HepG2 (cell line): ENCODE measurements at places on chromosomes 5 and 9. TPM values are rescaled to one million over a fixed set of nuclear protein-coding genes. Genes with fewer than 3 reads are reported as not detected.

EIF4EBP3 gene
- total RNA-seq, result 1.7 and 1.9 TPM in 2 replicates

- no peaks in the 10 kb centered on the region for H3K36me3 ChIP-seq
- H3K4me3 ChIP-seq, result no peak overlapping the region
- no peak for DNase-seq
- H3K27me3 ChIP-seq, result no peaks in the 10 kb centered on the region
These were observed 140.8 kb upstream of the CLINT1 start for GRCh38 chr5:157999696-158000095.

NTMT1 gene
- 51.0 and 53.8 TPM in 2 replicates for total RNA-seq

DNA sequence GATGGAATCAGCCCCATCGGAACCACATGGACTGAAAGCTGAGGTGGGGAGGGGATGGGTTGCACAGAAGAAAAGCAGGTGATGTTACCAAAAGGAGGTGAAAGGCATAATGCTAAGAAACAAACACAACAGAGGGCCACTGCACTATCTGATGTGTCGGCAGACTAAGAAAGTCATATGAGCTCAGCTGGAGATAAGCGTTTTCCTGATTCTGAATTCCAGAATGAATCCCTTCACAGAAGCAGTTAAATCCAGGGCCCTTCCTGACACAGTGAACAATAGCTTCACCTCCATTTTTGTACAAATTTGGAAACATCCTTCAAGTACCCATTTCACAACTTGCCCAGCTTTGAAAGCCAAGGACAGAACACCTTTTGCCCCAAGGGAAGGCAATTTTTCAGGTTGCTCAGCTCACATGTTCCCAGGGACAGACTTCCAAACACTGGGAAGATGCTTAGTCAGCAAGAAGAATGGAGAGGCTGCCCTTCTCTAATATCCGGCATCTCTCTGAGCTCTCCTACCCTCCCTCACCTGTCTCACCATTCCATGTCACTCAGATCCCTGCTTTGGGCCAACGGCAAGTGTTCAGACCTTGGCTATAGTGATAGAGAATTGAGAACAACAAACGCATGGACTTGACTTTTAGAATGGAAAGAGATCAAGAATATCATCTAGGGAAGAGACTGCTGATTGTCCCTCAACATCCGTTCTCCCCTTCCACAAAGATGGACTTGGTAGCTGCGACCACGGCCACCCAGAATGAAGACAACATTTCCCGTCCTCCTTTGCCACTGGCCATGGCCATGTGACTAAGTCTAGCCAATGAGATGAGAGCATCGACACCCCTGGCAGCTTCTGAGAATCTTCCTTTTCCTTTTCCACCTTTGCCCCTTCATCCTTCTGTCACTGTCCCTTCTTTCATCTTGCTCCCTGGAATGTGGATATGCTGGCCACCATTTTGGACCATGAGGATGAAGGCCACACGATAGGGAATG, 68.6 kb upstream of the IL17B start:
- no peak overlapping the region for H3K27ac ChIP-seq
- H3K4me3 ChIP-seq, result no peak overlapping the region
- no peaks in the 10 kb centered on the region for H3K27me3 ChIP-seq
- H3K4me1 ChIP-seq, result peaks cover 78% of the 10 kb centered on the region

DNA sequence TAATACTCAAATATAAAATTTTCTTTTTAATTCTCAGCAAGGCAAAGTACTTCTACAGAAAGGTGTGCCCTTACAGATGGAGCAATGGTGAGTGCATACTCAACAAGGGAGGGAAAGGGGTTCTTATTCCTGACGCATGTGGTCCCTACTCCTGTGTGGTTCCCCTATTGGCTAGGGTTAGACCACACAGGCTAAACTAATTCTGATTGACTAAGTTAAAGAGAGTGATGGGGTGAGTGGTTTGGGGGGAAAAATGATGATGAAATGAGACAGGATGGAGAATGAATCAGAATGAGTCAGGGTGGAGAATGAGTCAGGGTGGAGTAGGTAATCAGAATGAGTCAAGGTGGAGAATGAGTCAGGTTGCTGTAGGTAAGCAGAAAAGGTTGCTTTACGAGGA, 22.9 kb upstream of the HMGCS1 start:
- H3K27ac ChIP-seq, result no peak overlapping the region
- DNase-seq, result no peak
- H3K4me1 ChIP-seq, result peaks cover 7% of the 10 kb centered on the region; the same call in 1 of the 2 replicates
- no peaks in the 10 kb centered on the region for H3K36me3 ChIP-seq

NCS1 gene
- 6.1 and 6.9 TPM in 2 replicates for total RNA-seq

PKD2L2 gene
- total RNA-seq, result not detected in 2 replicates

- no peaks in the 10 kb centered on the region for H3K36me3 ChIP-seq
- H3K4me3 ChIP-seq, result no peak overlapping the region
- H3K27ac ChIP-seq, result peak overlapping the region; percentile 19
- DNase-seq, result peak; percentile 70
- no peaks in the 10 kb centered on the region for H3K27me3 ChIP-seq
- peaks cover 75% of the 10 kb centered on the region for H3K4me1 ChIP-seq
These were observed 12.4 kb upstream of the CXXC5 start for GRCh38 chr5:139635606-139636206.

DNA sequence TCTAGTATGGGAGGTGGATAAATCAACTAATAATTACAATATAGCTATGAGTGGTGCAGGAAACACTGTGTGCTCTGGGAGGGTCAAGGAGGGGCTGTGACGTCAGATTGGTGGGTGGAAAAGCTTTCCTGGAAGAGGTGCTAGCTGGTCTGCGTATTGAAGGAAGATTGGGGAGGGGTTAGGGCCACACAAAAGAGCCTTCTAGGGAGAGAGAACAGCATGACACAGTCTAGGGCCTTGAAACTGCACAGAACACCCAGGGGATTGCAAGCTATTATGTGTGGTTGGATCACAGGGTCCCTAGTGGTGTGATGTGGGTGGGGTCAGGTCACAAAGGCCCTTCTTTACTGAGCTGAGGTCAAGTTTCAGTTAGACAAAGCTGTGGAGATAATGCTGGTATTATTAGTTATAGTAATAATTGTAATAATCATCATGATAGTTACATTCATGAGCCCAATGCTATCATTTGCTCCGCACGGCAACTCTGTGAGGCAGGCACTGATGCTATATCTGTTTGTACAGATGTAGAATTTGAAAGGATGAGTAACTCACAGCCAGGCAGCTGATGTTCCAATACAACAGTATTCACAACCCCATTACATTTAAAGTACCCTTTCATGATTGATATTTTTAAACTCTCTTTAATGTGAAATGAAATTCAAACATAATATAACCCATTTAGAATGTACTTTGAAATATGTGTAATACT, 197.4 kb upstream of the IL12B start:
- DNase-seq, result no peak
- no peaks in the 10 kb centered on the region for H3K36me3 ChIP-seq
- no peak overlapping the region for H3K27ac ChIP-seq
- no peaks in the 10 kb centered on the region for H3K4me1 ChIP-seq
- no peaks in the 10 kb centered on the region for H3K27me3 ChIP-seq

GRCh38 chr5:133969654-133970324, 1.4 kb upstream of the C5orf15 start:
- DNase-seq, result peak; percentile 94
- H3K27ac ChIP-seq, result peak overlapping the region; percentile 93
- H3K27me3 ChIP-seq, result no peaks in the 10 kb centered on the region; the same call in 2 of the 3 replicates
- peaks cover 11% of the 10 kb centered on the region for H3K36me3 ChIP-seq
- H3K4me1 ChIP-seq, result peaks cover 51% of the 10 kb centered on the region
- H3K4me3 ChIP-seq, result peak overlapping the region; percentile 93

GRCh38 chr5:56054666-56055065, 59.9 kb upstream of the IL6ST start:
- H3K4me3 ChIP-seq, result no peak overlapping the region
- peaks cover 80% of the 10 kb centered on the region for H3K4me1 ChIP-seq
- H3K27me3 ChIP-seq, result no peaks in the 10 kb centered on the region
- no peak for DNase-seq
- H3K36me3 ChIP-seq, result no peaks in the 10 kb centered on the region
- H3K27ac ChIP-seq, result no peak overlapping the region

C9 gene
- total RNA-seq, result not detected in 2 replicates

GRCh38 chr5:142746532-142747433, 23.4 kb upstream of the ARHGAP26 start:
- no peaks in the 10 kb centered on the region for H3K36me3 ChIP-seq
- H3K27me3 ChIP-seq, result no peaks in the 10 kb centered on the region; the same call in 1 of the 2 replicates
- H3K27ac ChIP-seq, result no peak overlapping the region
- H3K4me1 ChIP-seq, result peaks cover 27% of the 10 kb centered on the region
- no peak overlapping the region for H3K4me3 ChIP-seq

DNA sequence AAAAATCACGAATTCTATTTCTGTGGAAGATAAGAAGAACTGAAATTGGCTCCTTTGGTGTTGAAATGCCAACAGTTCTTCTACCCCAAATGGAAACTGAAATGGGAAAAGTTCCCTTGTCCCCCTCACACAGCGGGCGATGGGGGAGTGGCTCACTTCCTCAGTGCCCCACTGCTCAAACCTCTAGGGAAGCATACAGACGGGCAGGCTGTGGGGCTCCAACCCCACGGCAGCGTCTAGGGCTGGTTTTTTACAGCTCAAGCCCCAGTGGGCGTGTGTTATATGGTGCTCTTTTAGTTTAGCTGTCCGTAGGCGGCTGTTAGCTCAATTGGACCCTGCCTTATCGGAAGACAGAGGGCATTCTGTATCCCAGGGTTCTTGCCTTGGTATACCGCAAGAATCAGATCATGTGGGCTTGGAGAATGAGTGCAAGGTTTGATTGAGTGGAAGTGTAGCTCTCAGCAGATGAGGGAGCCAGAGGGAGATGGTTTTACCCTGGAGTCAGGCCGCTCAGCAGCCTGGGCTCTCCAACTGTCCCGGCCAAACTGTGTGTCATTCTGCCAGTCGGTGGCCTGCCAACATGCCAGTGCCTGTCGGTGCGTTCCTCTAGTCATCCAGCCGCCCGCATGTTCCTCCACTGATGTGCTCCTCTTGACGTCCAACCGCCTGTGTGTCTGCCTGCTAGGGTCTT, 166.3 kb upstream of the ZNF608 start:
- no peaks in the 10 kb centered on the region for H3K36me3 ChIP-seq
- no peak overlapping the region for H3K4me3 ChIP-seq
- no peak for DNase-seq
- H3K27me3 ChIP-seq, result no peaks in the 10 kb centered on the region
